ENCODE measurements at places on chromosomes 5 and 9.

DNA sequence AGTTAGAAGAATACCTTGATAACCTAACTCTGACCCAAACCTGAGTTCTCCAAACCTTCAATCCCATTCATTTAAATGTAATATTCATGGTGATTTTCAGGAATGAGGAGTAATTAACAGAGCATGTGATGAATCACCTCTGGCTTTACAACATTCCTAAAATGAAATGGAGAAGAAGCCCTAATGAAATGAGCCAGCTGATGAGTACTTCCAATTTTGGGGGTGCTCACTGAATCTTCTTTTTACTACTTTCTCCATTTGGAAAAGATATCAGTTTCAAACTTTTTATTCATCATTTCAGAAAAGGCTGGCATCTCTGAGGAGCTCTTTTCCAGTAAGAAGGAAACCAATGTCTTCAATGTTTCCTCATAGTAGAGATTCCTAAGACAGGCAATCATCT is 2.9 kb upstream of the SPINK5 start:
- DNase-seq: no peak

DNA sequence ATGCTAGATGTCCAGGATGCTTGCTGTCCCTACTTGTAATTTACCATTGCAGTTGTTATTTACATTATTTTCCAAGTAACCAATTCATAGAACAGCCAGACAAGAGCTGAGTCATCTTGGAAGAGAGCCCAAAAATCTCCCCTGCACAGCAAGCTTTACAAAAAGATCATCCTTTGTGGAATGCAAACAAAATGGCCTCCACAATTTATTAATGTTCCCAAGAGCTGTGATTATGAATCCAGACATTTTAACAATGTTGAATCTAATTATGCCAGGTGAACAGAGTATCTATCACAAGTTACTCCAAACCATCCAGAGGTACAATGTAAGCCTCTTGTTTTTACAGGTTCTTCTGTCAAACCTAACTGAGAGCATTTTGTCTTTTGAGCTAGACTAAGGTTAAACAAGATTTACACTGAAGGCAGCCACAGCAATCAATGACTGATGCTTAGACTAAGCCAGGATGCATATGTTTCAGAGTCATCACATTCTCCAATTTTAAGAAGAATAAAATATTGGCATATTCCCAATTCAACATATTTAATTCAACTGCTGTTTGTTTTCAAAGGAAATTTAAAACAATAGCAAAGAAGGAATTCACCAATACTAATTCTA is 95.3 kb upstream of the SLC12A2 start:
- DNase-seq: peak; percentile 96

DNA sequence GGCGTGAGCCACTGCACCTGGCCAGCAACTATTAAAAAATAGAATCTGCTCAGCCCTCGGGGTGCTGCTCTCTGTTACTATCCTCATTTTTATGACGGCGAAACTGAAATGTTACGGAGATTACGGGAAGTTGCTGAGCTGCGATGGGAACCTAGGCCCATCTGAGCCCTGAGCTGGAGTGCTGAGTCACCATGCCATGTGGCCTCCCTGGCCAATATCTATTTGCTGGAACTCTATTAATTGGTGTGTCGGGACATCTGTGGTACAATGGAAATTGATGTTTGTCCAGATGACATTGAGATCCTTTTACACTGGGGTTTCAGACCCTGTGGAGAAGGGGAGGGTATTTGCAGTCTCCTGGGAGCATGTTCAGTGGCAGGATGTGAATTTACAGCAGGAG is 8.1 kb downstream of the PRDM12 start:
- no peak for DNase-seq

DNA sequence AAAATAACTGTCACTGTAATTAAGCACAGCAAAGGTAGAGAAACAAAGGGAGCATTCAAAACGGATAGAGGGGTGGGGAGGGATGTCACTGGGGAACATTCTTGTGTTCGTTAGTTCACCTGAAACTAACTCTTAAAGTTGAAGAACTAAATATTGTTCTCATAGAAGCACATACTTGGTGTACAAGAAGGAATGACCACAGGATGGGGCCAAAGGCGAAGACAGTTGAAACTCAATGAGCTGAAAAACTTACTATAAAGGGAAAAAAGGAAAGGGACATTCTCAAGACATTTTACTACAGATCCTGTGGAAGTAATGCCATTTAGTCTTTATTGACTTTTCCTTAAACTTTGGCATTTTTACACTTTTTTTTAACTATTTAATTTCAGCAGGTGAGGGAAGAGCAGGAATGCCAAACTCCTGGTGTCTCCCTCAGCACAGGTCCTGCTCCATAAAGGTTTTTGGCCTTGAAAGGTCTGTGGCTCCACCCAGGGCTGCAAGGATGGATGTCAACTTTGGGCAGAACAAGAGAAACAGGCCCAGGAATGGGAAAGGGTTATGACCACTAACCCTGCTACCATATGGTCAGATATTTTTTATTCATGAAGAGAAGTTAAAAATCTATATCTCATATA is 197.6 kb upstream of the RASA1 start:
- DNase-seq: peak; percentile 50

- DNase-seq: no peak
Observed at GRCh38 chr5:157457391-157457790, 2.6 kb upstream of the NIPAL4 start.

DNA sequence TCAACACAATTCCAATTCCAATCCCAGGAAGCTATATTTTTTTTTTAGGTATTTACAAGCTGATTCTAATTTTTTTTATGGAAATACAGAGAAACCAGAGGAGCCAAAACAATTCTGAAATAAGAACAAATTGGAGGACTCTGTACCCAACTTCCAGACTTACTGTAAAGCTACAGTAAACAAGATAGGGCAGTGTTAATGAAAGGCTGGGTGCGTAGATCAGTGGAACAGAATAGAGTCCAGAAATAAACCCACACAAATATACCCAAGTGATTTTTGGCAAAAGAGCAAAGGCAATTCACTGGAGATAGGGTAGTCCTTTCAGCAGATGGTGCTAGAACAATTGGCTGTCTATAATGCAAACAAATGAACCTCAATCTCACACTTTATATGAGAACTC is 50.6 kb downstream of the WHRN start:
- DNase-seq: no peak
